ENCODE measurements at places on chromosomes 1 and 21.

DNA sequence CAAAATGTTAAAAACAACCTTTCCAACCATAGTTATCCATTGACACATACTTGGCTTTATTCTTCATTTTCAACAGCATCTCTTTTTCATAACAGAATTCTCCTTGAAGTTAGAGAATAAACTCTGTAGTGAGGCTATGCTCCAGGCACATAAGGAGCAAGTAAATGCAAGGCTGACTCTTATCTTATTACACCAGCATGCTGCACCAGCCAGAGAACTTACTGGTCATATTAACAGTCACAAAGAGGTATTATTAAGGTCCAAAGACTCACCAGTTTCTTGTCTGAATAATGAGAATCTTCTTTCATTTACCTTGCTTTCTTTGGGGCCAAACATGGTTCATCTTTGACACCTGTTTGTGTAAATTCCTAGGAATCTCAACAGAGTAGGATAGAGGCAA, 71.3 kb upstream of the IVNS1ABP start:
- no peak for DNase-seq

- no peak for DNase-seq
Observed at GRCh38 chr1:47385020-47385419, 31.1 kb upstream of the FOXE3 start.

DNA sequence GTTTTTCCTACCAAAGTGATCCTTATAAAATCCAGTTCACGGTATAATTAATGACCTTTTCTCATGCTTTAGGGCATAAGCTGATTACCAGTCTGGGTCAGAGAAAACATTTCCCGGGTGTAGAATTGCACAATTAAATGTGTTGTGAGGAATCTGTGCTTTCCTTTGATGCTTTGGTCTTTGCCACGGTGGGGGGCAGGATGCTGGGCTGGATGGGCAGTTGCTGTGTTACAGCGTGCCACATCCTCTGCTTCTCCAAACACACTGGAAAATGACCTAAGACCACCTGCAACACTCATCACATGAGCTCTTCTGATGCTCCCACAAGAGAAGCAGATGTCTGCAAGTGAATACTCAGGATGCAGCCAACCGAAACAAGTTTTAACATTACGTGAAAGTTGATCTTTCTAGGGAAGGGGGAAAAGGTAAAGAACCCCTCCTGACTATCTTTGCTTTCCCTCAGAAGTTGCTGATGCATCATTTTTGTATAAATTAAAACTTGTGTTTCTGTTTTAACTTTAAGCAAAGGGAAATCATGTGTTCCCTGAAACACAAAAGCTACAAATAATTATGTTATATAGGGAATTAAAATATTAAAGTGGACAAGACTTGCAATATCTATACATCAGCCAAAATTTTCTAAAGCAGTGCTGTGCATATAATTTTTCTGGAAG, 515.3 kb upstream of the NR5A2 start:
- DNase-seq, result no peak

DNA sequence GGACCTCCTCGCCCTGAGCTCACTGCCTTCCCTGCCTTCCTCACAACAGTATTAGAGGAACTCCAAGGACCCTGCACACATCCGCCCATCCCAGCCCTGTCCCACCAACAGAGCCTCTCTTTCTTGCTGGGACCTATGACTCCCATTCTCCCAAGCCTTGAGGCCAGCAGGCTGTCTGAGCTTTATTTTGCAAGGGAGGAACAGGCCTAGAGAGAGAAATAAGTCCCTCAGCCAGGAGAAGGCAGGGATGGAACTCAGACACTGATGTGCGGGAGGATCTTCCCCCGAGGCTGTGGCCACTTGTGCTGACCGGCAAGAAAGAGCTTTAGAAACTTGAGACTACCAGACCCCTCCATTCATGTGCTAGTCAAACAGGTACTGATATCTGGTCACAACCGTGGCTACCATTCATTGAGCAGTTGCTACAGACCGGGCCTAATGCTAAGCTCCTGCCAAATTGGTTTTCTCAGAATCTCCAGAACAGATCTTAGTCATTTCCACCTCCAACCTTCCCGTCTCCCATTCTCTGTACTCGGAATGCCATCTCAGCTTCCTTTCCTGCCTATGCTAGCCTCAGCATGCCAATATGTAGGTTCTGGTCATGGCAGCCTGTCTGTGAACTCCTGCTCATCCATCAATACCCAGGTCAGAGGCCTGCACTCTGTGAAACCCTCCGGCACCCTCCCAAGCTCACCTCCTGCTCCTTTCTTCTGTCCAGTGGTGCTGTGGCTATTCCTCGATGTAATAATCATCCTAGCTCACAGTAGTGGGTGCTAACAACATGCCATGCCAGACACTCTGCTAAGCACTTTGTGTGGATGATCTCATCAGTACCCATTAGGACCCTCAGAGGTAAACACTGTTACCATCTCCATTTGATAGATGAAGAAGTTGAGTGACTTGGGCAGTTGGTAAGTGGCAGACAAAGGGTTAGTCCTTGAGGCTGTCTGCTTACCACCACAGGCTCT, 3.8 kb downstream of the TMEM54 start:
- no peak for DNase-seq

- DNase-seq, result no peak
Observed at GRCh38 chr1:153939476-153939875, 7.0 kb downstream of the DENND4B start.

DNA sequence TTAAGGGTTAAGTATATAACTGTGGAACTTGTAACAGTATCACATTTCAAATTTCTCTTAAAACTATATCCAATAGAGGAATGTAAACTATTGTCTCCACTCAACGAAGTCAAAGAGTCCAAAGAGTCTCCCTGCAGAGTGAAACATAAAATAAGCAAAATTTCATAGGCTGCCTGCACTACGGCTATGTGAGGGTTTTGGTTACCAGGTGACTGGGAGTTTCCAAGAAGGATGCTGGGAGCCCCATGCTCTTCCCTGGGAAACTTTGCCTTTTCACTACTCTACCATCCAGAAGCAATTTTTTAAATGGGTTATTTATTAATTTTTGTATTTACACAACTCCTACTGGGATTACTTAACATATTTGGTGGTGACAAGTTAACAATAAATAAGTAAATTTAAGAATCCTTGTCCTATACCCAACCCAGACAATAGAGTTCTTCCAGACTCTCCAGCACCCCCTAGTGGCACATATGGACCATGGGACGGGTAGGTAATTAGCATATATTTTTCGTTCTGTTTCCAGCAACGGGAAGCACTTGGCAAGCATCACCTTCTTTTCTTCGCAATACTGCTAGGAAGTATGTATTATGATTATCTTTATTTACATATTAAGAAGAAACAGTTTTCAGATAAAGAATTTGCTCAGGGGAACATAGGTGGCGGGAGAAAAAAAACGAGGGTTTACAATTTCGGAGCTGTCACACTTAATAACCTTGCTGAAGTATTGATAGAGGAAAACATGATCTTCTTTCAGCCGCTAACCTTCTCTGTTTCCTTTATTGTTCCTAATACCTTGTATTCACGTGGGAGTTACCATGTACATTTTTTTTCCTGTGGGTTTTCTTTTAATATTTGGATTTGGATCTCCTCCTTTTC, 3.5 kb downstream of the FMO2 start:
- DNase-seq, result no peak

DNA sequence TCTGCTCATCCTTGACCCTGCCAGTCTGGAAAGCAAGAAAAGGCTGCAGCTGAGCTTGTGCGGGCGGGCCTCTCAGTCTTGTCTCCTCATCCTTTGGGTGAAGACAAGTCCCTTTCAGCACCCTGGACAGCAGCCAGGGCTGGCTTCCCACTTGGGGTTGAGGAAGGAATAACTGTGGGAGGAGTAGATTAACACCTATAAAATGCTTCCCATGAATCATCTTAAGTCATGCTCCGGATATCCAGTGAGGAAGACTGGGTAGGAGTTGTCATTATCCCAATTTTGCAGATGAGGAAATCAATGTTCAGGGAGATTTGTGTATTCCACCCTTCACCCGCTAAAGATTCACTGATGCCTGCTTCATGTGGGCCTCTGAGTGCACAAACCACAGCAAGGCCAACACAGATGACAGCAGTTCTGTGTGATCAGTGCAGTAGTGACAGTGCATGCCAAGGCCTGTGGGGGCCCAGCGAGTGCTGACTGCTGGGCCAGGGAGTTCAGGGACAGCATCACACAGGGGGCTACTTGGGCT, 20.1 kb upstream of the COL16A1 start:
- peak; percentile 46 for DNase-seq

- no peak for DNase-seq
Observed at GRCh38 chr1:98323388-98323787, 338.1 kb upstream of the SNX7 start.

DNA sequence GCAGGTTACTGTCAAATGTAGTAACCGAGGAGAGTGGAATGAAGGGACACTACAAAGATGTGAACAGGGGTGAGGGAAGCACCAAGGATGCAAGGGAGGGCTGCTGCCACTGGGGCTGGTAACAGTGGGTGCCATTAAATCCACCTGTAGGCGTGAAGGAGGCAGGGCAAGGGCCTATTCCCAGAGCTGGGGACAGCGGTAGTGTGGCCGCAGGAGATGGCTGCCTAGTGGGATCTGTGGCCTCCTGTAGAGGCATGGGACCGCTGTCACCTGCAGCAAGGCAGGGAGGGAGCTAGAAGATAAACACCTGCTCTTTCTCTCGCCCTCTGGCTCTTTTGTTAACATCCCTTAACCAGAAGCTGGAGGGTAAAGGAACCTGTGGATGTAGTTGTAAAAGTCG, 80.5 kb upstream of the CNIH3 start:
- DNase-seq, result no peak

GRCh38 chr1:32339363-32339978, 3.4 kb upstream of the MARCKSL1 start:
- no peak for DNase-seq

DNA sequence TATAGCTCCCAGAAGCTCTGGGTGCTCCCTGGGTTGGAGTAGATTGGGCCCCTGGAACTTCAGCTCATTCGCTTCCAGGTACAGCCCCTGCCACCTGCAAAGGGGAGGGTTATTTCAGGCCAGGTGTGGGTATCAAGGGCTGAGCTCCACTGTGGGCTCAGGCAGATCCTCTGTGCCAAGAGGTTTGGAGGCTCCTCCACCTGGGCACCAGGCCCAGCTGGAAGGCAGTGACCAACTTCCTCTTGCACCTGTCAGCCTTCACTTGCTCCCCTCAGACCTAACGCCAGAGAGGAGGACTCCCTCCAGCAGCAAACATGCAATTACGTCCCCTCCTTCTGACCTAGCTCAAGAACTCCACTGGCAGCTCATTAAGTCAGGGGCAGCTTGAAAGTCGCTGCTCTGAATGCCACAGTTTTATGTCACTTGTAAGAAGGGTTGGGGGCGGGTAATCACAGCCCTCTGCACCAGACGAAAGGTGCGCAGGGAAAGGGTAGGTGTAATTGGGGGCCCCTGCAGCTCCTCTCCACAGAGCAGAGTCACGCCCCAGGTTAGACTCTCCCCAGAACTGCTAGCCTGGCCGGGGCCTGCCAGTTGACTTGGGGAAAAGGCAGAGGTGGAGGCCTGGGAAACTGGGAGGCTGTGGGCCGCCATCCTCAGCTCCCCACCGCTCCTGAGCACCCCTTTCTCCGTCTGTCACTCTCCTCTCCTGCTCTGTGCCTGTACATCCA, 125.0 kb upstream of the TMPRSS2 start:
- DNase-seq, result no peak
